ENCODE measurements at places on chromosomes 12 and 14.

DNA sequence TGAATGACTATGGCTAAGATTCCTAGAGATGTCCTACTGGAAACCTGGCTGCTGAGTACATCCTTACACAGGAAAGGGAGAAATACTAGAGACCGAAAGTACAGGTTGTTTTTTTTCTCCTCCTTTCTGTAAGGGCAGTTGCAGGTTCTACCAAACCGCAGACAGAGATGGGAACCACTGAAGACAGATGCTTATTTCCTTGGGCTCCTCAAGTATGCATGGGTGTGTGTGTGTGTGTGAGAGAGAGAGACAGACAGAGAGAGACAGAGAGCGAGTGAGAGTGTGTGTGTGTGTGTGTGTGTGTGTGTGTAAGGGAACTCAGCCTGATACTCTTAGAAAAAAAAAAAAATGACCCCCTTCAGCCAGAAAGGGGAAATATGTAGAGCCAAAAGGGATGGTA lies 42.5 kb downstream of the MAP4K5 start:
- DNase-seq, result no peak

- DNase-seq, result no peak
Observed at GRCh38 chr14:98489115-98489514, 782.9 kb downstream of the BCL11B start.

GRCh38 chr14:90490720-90491050 lies 93.9 kb downstream of the CALM1 start:
- DNase-seq, result no peak

DNA sequence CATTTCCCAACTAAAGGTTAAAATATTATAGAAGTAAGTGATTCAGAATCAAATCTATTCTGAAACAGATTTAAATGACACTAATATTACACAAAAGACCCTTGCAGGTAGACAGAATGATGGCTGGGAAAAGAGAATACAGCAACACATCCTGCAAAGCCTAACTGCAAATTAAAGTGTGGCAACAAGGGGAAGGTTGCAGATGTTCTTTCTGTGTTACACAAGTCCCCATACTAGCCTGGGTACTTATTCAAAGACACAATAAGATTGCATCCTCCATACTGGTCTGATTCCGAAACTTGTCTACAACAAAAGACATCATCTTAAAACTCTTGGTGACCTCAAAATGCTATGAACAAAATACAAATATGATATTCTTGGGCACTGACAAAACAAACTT lies 50.5 kb downstream of the R3HDM2 start:
- no peak for DNase-seq

DNA sequence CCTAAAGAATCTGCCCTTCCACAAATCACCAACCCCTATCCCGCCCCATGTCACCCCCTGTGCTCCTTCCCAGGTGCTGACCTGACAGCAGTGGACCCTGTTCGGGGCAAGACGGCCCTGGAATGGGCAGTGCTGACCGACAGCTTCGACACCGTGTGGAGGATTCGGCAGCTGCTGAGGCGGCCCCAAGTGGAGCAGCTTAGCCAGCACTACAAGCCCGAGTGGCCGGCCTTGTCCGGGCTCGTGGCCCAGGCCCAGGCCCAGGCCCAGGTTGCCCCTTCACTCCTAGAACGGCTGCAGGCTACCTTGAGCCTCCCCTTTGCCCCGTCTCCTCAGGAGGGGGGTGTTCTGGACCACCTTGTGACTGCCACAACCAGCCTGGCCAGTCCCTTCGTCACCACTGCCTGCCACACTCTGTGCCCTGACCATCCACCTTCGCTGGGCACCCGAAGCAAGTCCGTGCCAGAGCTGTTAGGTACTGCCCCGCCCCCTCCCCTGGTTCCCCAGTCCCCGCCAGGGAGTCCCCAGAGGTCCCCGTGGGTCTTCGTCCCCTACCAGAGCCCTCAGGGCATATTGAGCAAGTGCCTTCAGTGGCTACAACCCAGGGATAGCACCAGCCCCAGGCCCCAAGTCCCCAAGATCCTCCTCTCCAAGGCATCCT lies 2.7 kb downstream of the ANKRD33 start:
- no peak for DNase-seq

DNA sequence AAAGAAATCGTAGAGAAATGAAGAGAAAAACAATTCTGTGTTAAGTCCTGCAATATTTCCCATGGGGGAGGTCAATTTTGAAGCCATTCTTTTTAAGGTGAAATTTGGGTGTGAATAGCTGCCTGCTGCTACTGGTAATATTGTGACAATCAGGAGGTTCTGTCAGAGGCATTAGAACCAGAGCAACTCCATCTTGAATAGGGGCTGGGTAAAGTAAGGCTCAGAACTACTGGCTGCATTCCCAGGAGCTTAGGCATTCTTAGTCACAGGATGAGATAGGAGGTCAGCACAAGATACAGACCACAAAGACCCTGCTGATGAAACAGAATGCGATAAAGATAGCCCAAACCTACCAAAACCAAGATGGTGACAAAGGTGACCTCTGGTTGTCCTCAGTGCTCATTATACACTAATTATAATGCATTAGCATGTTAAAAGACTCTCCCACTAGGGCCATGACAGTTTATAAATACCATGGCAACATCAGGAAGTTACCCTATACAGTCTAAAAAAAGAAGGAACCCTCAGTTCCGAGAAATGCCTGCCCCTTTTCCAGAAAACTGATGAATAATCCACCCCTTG lies 24.8 kb upstream of the MTHFD1 start:
- peak; percentile 49 for DNase-seq

DNA sequence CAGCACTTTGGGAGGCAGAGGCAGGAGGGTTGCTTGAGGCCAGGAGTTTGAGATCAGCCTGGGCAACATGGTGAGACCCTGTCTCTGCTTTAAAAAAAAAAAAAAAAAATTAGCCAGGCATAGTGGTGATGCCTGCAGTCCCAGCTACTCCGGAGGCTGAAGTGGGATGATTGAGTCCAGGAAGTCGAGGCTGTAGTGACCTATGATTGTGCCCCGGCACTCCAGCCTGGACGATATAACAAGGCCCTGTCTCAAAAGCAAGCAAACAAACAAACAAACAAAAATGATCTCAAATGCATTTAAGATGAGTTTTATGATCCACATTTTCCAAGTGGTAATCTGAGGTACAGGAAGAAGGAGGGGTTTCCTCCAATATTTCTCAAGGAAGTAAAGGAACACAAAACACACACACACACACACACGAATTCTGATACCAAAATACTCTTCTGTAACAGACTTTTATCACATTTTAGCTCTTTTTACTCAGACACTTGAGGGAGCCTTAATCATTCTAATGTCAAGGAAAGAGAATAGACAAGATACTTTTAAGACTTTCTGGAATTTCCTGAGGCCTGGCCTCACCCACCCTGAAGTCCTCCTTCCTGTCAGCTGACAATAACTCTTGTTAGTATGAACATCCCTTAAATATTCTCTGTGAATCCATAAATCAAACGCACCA lies 44.4 kb upstream of the CERS5 start:
- DNase-seq, result no peak

- no peak for DNase-seq
Observed at GRCh38 chr14:22535916-22536315, 53.1 kb downstream of the DAD1 start.

DNA sequence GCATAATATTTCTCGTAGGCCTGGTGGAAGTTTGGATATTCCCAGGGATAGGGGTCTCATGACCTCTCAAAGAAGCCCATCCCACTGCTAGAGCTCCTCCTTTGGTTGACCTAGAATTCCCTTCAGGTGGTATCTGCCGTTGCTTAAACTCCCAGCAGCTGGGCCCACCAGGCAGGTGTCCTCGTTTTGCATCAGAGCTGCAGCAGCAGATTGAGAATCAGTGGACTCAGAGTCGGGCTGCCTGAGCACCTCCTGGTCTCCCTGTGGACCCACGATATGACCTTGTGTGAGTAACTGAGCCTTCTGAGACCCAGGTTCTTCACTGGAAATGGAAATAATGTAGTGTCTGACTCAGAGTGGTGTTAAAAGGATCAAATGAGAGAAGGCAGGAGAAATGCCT lies 132.7 kb downstream of the PAPOLA start:
- DNase-seq, result no peak

- DNase-seq, result no peak
Observed at GRCh38 chr14:74392616-74393570, 33.1 kb downstream of the SYNDIG1L start.

- no peak for DNase-seq
Observed at GRCh38 chr12:30201301-30202160, 417.8 kb upstream of the TMTC1 start.

- no peak for DNase-seq
Observed at GRCh38 chr14:77601846-77602619, 14.4 kb downstream of the SPTLC2 start.

- no peak for DNase-seq
Observed at GRCh38 chr12:79012636-79013035, 148.1 kb downstream of the SYT1 start.

GRCh38 chr14:59305231-59305630 lies 116.8 kb downstream of the DAAM1 start:
- no peak for DNase-seq

- no peak for DNase-seq
Observed at GRCh38 chr12:74732164-74732784, 194.6 kb downstream of the ATXN7L3B start.

GRCh38 chr12:5269846-5270245 lies 162.1 kb upstream of the NTF3 start:
- DNase-seq, result no peak

DNA sequence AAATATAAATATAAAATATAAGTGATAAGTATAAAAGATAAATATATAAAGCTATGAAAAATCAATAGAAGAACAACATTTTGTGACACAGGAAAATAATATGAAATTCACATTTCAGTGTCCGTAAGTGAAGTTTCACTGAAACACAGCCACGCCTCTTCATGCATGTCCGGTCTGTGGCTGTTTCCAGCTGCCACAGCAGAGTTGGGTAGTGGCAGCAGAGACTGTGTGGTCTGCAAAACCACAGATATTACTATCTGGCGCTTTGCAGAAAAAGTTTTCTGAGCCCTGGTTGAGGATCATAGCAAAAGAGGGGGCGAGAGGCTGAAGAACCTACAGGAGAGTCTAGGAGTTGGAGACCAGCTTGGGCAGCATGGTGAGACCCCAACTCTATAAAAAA lies 780 bp downstream of the SERPINA4 start:
- no peak for DNase-seq

- no peak for DNase-seq
Observed at GRCh38 chr14:67444395-67444794, 32.4 kb upstream of the PLEK2 start.

DNA sequence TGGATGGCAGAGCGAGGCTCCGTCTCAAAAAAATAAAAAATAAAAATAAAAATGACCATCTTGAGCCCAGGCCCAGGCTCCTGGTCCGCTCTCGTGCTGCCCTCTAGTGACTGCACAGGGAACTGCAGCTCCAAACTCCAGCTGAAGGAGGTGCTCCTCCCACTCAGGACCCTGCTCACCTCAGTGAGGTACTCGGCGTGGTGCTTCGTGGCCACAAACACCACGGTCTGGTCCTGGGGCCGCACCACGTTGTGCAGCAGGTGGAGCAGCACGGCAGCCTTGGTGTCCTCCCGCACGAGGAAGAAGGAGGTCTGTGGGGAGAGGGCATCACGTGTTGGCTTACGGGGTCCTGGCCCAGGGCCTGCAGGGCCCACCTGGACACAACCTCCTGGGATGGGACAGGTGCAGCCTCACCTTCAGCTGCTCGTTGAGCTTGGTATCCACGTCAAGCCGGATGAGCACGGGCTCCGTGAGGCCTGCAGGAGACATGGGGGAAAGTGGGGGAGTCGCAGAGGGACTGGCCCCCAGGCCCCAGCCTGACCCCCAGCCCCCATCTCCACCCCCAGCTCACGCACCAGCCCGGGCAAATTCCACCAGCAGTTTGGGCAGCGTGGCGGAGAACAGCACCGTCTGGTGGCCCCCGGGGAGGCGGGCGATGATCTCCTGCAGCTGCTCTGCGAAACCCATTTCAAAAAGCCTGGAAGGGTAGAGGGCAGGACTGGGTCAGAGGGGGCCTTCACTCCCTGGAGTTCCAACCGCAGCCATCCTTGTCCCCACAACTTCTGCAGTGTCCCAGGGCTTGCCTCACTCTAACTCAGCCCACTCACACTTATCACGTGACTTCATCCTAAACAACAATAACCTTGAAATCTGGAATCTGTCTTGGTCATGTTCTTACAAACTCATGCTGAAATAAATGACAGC lies 10.6 kb downstream of the DDX54 start:
- peak; percentile 75 for DNase-seq

GRCh38 chr14:99258341-99258861 lies 13.6 kb downstream of the BCL11B start:
- no peak for DNase-seq

GRCh38 chr12:49059045-49059298 lies 1.6 kb downstream of the KMT2D start:
- peak; percentile 25 for DNase-seq

- no peak for DNase-seq
Observed at GRCh38 chr14:78875049-78875448, 704.9 kb downstream of the NRXN3 start.

DNA sequence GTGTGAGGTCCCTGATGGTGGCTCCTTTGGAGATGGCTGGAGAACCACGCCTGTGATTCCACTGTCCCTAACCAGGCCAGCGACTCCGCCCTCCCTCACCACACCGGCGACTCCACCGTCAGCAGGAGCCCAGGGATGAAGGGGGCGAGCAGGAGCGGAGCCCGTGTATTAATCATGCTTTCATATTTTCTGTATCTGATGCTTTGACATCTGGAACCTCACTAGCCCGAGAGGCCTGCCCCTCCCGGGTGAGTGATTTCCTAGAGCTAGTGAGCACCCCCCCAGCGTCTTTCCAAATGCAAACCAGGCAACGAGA lies 69.9 kb downstream of the NOC4L start:
- no peak for DNase-seq

GRCh38 chr12:8127138-8127537 lies 3.7 kb downstream of the CLEC4A start:
- DNase-seq, result no peak

DNA sequence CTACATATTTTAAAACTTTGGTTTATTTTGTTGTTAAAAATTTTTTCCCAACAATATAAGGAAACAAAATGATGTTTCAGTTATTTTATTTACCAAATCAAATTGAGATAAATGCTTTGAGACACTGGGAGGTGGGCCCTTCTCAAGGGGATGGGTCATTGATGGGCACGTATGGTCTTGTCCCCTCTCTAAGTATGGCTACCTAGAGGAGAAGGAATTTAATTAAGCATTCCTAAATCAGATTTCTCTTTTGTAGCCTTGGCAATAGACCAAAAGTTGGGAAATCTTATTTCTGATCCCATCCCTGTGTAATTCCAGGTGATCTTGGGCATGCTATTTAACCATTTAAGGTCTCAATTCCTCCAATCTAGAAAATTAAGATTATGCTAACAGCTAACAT lies 79.0 kb downstream of the SCN8A start:
- no peak for DNase-seq

All from lung microvascular endothelial cell (primary cell).